ENCODE measurements at places on chromosomes 12 and 14.

GRCh38 chr12:2627835-2628191 is 167.0 kb upstream of the FKBP4 start:
- DNase-seq, result peak; percentile 5

GRCh38 chr12:27178723-27179399 is 65.2 kb upstream of the STK38L start:
- DNase-seq, result no peak

DNA sequence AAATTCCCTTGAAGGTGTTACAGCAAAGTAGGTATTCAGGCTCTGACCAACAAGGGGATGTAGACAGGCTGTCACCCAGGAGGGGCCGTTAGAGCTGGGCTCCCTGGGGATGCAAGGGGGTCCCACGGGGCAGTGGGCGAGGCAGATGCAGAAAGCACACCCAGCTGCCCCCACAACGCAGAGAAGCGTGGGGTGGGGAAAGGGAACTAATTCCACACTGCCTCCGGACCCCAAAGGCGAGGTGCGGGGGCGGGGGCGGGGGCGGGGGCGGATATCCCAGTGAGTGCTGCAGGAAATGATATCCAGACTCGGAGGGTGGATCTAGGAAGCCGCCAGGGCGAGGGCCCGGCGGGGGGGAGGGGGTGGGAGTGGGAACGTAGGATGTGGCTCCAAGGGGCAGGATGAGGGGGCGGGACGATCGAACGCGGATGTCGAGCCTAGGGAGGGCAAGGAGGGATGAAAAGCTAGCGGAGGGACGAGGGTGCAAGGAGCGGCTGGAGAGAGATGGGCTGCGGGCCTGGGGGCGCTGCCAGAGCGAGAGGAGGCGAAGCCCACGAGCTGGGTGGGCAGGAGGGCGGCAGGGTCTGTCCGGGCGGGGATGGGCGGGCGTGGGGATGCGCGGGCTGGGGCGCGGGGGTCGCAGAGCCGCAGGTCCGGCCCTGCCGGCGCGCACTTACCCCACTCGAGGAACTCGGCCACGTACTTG is 874 bp downstream of the CDC42BPB start:
- DNase-seq, result no peak

DNA sequence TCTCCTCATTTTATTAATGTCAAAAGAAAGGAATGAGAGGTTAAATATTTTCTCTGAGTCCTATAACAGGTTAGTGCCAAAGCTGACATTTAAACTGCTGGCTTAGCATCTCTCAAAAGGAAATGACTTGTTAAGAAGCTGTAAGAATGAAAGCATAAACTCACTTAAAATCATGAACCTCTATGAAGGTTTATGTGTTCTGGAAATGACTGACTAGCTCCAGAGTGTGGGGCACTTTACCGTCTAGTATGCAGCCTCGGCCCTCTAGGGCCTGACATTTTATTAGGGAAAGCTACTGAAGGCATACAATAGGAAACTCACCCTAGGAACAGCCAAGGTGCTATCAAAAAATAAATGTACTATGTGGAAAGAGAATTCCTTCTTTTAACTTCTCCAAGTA is 35.1 kb downstream of the SPX start:
- DNase-seq, result no peak

- no peak for DNase-seq
These were observed 70.5 kb downstream of the HMGA2 start for GRCh38 chr12:65894624-65895390.

DNA sequence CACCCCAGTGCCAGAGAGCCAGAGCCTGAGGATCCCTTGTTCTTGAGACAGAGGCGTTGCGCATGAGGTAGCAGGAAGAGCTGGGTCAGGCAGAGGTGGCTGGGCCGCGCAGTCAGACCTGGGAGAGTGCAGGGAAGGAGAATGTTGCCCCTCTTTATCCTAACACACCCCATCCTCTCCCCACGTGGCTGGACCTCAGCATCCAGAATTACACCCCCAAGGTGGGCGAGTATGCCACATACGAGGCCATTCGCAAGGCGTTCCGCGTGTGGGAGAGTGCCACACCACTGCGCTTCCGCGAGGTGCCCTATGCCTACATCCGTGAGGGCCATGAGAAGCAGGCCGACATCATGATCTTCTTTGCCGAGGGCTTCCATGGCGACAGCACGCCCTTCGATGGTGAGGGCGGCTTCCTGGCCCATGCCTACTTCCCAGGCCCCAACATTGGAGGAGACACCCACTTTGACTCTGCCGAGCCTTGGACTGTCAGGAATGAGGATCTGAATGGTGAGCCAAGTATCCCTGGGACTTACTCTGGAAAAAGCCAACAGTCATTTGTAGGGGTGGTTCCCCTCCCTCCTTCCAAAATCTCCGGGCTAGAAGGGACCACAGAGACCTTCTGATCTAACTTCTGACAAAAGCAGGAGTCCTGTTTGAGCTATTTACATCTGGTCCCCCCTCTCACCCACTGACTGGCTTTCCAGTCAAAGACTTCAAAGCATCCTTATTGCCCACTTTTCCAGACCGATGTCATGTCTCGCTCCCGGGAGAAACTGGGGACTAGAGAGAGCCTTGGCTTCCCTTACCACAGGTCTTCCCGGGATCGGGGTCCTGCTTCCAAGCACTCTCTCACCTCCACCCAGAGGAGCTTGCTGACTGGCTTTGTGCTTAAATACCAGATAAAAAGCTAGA is 6.1 kb downstream of the MMP14 start:
- DNase-seq, result no peak

GRCh38 chr14:36857842-36858445 is 196.3 kb downstream of the PAX9 start:
- no peak for DNase-seq

DNA sequence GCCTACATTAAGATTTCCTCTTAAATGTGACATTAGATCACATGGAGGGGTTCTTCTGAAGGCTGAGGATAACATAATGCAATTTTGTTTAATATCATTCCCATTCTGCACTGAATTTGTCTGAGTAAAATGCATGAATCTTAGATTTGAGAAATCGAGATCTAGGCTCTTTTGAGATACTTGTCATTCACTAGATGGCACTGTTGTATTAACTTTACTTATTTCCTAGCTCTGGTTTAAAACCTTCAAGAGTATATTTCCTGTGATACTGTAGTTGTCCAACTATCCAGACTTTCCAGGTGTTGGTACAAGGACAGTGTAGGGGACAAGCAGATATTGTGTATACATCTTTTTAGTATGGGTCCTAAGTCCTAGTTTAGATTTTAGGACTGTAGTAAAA is 91.7 kb upstream of the SEL1L start:
- DNase-seq, result peak; percentile 83

GRCh38 chr12:54562750-54563356 is 13.5 kb downstream of the PDE1B start:
- no peak for DNase-seq

DNA sequence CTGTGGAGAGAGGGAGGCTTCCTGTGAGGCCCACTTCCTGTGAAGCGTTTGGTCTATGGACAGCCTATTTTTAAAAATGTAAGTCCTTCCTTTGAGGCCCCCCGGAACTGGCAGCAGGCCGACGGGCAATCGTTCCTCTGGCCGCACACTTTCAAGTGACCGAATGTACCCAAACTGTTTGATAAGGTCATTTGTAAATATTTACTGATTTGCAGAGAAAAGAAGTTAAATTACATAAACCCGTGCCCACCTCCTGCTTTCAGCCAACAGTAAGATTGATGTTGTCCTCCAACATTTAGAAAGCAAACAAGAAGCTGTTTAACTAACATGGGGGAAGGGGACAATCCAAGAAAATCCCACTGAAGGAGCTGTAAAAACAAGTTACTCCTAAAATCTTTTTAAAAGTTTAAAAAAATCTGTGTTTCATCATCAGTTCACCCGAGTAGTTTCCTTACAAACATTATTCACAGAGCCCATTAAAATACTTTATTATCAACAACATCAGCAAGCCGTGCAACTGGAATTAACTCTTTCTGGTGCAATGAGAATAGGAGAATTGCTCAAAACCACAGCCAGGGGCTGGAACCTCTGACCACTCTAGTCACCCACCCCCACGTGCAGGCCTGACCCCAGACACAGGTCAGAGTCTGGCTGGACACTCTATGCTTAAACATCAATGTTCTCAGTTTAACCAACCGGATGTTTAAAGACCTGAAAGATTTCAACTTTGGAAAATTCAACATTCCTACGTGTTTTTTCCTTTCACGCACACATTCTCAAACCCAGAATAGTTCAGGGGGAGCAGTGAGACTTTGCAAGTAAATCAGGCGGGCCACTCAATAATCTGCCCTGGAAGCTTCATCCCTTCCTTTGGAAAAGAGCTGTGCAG is 65.3 kb downstream of the FOXN3 start:
- DNase-seq, result peak; percentile 93

DNA sequence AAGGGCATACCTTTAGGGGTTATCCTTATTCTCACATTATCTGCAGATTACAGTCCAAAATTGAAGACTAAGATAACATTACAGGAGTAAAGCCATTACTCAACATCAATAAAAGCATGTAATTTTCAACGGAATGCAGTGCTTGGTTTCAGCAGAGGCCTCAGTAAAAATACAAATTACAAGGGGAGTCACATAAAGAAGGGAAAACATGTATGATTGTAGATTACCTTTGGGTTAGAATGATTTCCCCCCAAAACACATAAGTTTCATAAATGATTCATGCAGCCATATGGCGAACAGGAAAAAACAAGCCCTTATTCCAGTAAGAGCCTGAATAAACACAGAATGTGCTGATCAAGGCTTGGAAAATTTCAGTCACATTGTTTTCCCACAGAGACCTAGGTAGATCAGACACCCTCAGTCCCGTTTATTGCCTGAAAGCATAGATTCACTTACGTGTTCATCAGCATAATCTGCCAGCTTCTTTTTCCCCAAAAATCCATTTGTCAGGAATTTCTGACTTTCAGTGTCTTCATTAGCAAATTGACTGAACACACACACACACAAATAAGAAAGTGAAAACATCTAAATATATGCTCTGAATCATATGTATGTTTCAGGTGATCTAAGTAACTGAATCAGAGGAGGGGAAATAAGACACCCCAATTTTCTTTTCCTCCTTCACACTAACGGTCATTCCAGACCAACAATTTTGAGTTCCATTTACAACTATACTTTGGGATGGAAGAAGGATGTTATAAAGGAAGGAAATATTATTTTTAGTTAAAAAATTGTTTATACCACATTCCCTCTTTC is 37.5 kb downstream of the SLC38A4 start:
- no peak for DNase-seq

DNA sequence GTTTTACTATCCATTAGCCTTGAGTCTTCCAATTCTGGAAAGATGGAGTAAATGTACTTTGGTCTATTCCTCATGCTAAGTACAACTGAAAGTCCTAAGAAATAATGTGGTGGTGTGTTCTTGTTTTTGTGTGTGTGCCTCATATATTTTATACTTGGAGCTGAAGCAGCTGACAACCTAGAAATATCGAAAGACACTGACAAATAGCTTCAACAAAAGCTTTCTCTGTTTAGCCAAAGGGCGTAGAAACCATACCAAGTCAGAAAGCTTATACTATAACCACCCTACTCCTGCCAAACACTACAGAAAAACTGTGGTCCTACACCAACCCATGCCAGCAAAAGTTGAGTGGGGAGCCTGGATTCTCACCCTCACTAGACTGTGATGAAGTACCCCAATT is 188.4 kb downstream of the GPHN start:
- no peak for DNase-seq

GRCh38 chr14:80388980-80389711 is 177.8 kb upstream of the DIO2 start:
- no peak for DNase-seq

DNA sequence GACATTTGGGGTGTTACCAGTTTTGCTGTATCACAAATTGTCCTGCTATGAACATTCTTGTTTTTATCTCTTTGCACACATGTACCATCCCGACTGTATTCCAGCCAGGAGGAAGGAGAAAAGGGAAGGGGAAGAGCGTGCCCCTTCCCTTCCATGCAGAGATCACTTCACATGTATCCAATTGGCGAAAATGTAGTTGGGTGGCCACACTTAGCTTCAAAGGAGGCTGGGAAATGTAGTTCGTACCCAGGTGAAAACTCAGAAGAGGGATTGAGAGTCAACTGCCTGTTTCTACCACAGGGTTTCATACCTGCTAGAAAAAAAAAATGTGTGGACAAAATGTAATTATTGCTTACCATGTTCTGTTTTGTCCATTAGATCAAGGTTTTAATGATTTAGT is 189.1 kb upstream of the PELI2 start:
- no peak for DNase-seq

DNA sequence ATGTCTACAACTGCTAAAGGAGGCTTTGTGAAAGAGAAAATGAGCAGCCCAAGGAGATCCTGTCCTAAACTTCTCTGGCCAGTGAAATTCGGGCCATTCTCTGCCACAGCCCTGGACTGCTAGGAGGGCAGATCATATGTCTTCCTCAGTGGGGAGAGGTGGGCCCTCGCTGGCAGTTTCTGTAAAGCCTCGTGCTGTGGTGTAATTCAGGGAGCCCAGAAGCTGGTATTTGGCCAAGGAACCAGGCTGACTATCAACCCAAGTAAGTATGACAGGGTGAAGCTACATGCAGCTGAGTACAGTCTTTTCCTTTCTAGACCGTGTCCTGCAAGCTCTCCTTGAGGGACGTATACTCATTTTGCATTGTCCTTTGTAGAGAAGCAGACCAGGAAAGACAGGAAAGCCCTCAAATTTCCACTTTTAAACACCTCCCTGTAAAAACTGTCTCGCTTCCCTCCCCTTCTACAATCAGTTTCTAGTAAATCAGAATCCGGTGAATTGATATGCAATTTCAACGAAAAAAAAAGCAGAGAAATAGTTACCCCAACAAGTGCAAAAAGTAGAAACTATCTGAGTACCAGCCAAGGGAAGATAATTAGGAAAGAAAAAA is 106.8 kb downstream of the DAD1 start:
- DNase-seq, result no peak

DNA sequence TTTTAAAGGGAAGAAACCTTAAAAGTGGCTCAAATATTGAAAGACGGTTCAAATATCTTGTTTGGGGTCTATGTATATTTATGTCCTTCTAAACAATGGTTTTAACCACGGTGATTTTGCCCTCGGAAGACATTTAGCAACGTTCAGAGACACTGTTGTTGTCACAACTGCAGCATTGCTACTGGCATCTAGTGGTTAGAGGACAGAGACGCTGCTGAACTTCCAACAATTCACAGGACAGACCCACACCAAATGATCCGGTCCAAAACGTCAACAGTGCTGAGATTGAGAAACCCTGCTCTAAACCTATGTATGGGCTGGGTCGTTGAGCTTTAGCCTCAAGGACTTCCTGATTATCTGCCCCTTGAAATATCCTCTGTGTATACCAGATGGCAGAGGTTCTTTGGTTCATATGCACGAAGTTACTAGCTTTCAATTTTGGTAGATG is 1.7 kb downstream of the ANGEL1 start:
- peak; percentile 68 for DNase-seq

- DNase-seq, result no peak
These were observed 22.9 kb downstream of the SYT1 start for GRCh38 chr12:78887444-78887843.

- DNase-seq, result no peak
These were observed 11.5 kb downstream of the FAIM2 start for GRCh38 chr12:49892084-49892731.

- no peak for DNase-seq
These were observed 22.1 kb upstream of the SYCP3 start for GRCh38 chr12:101761350-101761749.

GRCh38 chr12:52385226-52385702 is at the start of gene KRT84:
TSS of gene KRT84 (minus strand) at chr12:52385652. CDS start at chr12:52385585, 67 bp downstream.
- no peak for DNase-seq
